ENCODE measurements at places on chromosomes 12 and 14.

DNA sequence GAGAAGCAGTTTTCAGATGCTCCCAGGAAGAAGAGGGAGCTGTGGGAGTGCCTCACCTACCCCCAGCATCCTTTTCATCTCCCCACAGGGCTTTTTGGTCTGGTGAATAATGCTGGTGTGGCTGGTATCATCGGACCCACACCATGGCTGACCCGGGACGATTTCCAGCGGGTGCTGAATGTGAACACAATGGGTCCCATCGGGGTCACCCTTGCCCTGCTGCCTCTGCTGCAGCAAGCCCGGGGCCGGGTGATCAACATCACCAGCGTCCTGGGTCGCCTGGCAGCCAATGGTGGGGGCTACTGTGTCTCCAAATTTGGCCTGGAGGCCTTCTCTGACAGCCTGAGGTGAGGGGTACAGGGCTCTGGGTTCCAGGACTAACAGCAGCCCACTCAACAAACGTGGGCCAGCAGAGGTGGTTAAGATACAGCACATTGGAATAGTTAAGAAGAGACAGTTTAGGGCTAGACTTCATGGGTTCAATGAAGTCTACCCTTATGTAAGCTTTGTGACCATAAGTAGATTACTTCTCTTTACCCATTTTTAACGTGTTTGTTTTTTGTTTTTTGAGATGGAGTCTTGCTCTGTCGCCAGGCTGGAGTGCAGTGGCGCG, 1.5 kb downstream of the RDH5 start:
- no peak for DNase-seq

DNA sequence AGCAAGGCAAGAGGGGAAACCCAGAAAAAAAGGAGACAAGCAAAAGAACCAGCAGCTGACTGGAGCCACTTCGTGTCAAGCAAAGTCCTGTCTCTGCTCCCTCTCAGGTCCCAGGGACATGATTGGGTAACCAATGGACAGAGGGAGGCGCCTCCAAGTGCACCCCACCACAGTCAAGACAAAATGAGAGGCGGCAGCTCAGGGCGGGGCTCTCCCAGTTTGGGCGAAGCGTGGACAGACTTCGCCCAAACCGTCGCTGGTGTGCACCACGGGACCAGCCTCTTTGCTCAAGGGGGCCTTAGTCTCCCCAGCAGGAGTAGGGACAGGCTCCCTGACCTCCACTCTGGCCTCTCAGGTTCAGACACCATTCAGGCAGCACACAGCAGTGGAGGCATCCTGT, 1.5 kb upstream of the BEGAIN start:
- DNase-seq = no peak

- no peak for DNase-seq
Measured at GRCh38 chr14:56855891-56856461, 45.7 kb upstream of the OTX2 start.

- DNase-seq = no peak
Measured at GRCh38 chr12:25322918-25323531, 72.3 kb upstream of the KRAS start.

DNA sequence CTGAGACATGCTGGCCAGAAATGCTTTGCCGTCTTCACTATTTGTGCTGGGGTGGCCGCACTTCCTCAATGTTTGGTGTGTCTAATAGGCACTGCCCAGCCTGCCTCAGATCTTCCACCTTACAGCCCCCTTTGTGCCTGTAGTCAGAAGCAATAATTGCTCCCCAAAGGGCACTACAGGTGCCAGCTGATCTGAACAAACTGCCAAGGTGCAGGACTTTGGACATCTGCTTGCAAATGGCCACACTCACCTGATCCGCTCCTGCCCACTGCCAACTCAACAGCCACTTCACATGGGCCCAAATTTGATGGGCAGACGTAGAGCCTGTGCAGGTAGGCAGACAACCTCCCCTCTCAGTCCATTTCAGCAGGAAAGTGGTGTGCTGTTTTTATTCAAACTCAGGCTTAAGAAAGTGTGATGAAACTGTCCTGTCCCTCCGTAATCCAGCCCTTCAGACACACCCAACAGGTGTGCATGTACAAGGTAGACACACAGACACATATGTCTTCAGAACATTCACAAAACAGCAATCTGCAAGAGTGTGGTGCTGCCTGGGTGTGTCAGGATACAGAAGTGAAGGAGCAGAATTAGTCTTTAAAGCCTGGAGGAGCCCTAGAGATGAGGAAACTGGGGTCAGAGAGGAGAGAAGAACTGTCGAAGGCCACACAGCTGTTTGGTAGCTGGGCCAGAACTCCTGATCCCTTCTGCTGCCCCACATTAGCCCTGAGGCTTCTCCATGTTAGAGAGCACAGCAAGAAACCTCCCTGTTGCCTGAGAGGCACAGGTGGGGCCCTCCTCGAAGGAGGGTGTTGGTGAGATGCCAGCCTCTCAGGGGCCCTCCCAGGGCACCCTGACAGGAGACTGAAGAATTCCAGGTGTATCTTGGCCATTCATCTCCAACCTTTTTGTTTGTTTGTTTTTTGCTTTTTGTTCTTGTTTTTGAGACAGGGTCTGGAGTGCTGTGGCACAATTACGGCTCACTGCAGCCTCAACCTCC, 4.4 kb upstream of the KRT75 start:
- no peak for DNase-seq

- no peak for DNase-seq
Measured at GRCh38 chr12:41188058-41188840, at the start of gene PDZRN4. Gene PDZRN4, plus strand, starts transcription at chr12:41188320.
